ENCODE measurements at places on chromosomes 13 and 19.

DNA sequence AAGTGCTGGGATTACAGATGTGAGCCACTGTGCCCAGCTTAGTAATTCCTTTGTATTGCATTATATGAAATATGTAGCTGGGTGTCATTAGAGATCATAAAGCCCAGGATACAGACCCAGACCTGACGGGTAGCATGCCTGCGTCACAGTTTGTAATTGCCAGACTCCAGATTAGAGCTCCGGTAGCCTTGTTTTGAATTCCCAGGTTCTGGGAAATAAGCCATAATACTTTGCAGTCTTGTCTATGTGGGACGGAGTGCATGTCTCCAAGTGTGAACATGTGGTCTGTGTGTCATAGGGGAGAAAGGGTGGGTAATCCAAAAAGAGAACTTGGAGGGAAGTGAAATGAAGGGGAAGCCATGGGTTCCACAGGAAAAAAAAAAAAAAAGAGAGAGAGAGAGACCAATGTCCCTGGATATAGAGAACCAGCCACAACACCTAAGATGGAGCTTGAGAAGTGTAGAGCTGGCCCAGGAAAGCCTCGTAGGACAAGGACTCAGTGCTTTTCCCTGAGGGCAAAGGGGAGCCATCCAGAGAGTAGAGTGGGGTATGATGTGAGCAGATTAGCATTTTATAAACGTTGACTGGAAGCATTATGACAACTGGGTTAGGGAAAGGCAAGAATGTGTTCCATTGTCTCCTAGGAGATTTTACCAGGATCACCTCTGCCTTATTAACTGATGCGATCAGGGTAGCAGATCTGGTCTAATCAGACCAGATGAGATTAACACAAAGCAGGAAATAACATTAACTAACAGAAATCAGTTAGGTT is 2.6 kb downstream of the ZSCAN4 start:
- no peak for DNase-seq

DNA sequence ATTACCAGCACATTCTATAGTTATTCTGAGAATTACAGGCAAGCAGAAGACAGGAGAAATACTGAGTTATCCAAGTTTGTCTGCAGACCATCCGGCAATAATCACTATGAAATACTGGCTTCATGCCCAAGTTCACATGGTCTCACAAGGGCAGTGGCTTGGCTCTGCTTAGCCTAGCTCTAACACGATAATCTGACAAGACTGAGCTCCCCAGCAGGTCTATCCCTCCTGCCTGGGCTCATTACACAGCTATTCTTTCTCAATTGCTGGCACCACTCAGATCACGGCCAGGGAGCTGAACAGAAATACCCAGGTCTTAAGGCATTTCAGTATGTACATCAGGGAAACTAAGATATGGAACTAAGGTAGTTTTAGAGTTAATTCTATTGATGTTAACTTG is 361.6 kb upstream of the PCDH20 start:
- DNase-seq, result no peak

- no peak for DNase-seq
These were observed 202.3 kb upstream of the KLHL1 start for GRCh38 chr13:70310396-70311119.

GRCh38 chr13:65603160-65603559 is 1627.0 kb downstream of the PCDH9 start:
- DNase-seq, result no peak

DNA sequence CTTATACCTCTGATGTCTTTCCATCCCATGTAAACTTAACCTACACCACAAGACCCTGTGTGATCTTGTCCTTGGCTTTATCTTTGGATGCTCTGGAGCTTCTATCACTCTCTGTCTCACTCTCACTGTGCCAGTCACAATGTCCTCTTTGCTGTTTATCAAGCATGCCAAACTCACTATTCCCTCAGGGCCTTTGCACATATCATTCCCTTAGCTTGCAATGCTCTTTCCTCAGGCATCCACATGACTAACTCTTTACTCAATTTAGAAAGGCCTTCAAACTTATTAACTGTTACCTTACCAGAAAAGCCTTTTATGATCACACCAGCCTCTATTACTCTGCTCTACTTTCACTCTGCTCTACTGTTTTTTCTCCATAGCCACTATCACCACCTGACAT is 354.1 kb downstream of the RFC3 start:
- DNase-seq, result no peak

DNA sequence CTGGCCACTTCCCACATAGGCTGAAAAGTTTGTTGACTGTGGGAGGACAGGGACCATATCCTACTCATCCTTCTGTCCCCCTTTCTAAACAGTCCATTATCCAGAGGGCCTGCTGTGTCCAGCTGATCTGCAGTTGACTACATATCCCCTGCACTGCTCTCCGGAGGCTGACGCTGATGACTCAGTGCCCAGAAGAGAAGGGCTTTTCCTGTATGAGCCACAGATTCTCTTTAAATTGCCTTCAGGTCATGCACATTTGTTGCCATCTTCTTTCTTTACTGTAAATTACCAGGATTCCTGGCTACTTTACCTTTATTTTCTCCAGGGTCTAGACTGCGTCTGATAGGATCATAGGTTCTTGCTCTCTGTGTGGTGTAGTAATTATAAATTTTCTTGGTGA is 125.2 kb downstream of the LACC1 start:
- DNase-seq, result no peak

DNA sequence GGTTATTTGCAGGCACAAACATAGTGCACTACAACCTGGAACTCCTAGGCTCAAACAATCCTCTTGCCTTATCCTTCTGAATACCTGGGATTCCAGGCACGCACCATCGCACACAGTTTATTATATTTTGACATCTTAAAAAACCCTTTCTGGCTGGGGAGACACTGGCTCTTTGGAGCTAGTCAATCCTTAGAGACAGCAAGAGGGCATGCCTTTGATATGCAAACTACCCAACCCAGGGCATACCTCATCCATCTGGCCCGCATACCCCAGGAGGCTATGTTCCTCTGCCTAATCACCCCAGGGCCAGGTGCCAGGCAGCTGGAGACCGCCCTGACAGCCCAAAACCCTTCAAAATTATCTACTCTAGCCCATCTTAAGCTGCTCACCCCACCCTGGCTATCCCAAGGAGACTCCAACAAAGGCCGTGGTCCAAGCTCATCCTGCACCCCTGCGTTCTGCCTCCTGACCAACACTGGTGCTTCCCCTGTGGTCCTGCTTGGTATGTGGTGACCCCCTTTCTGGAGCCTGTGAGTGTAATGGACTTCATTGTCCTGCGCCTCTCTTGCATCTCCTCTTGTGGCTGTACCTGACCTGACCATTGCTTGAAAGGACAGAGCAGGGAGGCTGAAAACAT is 86.4 kb downstream of the RGCC start:
- no peak for DNase-seq

DNA sequence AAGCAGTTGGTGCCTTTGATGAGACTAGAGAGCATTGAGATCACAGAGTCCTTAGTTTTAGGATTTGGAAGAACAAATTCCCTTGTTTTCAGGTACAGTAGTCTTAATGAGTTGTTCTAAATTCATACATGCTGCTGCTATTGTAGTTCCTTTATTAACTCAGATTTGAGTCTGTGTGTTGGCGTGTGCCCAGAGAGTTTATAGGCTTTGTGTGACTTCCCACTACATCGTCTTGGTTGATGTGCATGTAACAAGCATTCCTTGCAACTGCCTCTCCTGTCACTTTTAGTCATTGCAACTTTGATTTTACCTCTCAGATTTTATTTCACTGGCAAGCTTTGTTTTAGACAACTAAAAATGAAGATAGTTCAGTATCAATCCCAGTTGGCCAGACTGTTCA is 135.5 kb downstream of the ZAR1L start:
- no peak for DNase-seq

- no peak for DNase-seq
These were observed 1.2 kb downstream of the CNN2 start for GRCh38 chr19:1027650-1028061.

- DNase-seq, result no peak
These were observed 4.1 kb downstream of the FRY start for GRCh38 chr13:32035716-32036115.

- DNase-seq, result no peak
These were observed 101.6 kb upstream of the MYO16 start for GRCh38 chr13:108527844-108528243.

GRCh38 chr19:31436121-31436776 is 87.0 kb upstream of the TSHZ3 start:
- DNase-seq, result no peak

DNA sequence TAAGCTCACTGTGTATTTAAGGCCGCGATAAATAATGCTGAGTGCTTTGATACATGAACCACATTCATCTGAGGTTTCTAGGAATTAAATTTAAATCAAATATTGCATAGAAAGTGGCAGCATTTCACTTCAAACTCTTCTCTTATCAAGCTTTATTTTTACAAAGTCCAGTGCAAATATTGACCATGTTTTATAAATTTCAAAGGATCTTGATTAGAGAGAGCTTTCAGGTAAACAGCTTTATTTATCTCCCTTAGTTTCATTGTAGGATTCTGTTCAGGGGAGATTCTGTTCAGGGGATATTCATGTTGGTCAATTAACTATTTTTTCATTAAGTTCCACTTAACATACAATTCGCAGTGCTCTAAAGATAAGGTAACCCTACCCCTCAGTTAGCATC is 249.7 kb upstream of the IRS2 start:
- DNase-seq, result no peak

DNA sequence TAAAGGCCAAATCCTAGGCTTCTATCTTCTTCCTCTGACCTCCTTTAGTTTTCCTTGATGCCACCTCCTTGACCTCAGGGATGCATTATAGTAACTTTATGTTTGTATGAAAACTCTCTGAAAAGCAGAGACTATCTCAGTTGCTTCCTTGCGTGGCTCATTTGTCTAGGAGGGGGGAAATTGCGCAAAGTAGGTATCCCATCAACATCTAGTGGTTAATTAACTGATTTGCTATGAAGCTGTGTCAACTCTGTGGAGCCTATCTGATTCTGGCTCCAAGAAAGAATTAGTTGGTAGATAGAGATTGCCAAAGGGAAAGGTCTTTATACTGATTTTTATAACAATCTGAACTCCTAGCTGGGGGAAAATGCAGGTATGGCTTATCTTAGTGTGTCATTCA is 82.1 kb upstream of the FRY start:
- no peak for DNase-seq

GRCh38 chr19:18538115-18538514 is 5.3 kb downstream of the FKBP8 start:
- DNase-seq, result no peak

DNA sequence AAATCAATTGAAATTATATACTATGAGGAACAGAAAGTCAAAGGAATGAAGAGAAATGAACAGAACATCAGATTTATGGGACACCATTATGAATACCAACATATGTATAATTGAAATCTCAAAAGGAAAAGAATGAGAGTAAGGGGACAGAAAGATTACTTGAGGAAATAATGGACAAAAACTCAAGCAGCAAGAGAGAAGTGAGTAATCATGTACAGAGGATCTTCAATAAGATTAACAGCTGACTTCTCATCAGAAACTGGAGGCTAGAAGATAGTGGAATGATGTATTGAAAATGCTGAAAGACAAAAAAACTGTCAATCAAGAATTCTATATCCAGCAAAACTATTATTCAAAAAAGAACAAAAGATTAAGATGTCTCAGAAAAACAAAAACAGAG is 10.4 kb downstream of the MTUS2 start:
- no peak for DNase-seq

DNA sequence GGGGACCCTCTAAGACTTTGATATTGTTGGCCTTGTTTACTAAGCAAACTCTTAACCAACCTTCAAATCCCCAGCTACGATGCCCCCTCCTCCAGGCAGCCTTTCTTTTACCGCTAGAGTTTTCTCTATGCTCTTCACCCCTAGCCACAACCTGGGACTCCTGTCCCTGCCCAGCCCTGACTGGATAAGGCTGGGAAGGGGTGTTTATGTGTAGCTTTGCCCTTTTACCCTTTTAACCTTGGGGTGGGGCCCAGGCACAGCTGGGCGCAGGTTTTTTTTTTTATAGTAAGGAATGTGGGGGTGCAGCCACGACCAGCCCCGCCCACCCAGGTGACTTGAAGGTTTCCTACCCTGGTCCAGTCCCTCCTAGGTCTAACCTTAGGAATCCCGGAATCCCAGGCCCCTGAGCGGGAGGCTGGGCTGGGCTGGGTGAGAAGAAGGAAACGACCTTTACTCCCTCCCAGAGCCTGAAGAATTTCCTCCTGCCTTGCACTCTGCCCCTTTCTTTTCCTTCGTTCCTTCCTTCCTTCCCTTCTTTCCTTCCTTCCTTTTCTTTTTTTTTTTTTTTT is 12.2 kb downstream of the TJP3 start:
- DNase-seq, result no peak

DNA sequence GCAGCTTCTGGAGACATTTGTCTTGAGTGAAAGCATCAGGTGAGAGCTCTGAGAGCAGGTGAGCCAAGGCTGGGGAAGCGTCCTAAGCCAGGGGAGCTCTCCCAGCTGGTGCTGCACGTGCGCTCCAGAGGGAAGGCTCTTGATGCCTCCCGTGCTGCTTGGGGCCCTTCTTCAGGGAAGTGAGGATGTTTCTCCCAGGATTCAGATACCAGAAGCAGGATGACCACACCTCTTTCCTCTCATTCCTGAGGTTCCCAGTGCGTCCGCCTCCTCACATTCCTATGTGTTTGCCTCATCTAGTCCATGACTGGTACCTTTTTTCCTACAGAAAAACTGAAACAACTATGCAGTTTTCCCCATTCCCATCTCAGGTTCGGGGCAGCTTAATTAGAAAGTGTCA is 231.0 kb upstream of the IRS2 start:
- DNase-seq, result no peak

DNA sequence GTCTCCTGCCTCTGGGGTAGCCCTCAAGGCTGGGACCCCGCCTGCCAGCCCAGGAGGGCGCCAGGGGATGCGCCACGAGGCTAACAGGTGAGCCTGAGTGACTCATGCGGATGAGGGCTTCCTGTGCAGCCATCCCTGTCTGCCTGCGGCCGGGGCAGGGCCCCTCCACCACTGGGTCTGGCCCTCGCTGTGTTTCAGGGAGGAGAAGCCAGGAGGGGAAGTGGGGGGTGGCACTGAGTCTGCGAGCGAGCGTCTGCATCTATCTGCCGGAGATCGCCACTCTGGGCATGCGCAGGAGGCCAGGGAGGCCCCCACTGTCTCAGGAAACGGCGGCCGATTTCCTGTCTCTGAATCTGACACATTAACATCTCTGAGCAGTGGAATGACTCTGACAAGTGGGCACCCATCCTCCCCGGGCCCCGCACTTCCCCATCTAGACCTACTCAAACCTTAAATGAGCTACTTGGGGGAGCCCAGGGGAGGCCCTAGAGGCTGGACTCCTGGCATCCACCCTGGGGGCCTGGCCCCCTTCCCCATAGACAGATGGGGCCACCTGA is 19.7 kb downstream of the RFX1 start:
- peak; percentile 97 for DNase-seq
